NCI-H2029 treated with DMSO at 0.1 percent for 48 hours (cell line): ENCODE measurements at places on chromosomes 1 and 21.

DNA sequence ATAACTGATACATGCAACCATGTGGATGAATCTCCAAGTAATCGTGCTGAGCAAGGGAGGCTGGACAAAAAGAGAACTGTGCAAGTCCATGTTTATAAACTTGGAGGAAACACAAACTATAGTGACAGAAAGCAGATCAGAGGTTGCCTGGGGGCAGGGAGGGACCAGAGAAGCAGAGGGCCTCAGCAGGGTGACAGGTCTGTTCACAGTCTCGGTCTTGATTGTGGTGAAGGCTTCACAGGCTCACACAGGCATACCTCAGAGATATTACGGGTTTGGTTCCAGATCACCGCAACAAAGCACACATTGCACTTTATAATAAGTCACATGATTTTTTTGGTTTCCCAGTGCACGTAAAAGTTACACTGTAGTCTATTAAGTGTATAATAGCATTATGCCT lies 28.5 kb downstream of the ACOT7 start:
- DNase-seq, result no peak

- no peak for DNase-seq
These were observed 10.5 kb downstream of the TBX15 start for GRCh38 chr1:118977600-118977999.

GRCh38 chr1:202571719-202572339 lies 138.4 kb downstream of the SYT2 start:
- DNase-seq, result no peak

DNA sequence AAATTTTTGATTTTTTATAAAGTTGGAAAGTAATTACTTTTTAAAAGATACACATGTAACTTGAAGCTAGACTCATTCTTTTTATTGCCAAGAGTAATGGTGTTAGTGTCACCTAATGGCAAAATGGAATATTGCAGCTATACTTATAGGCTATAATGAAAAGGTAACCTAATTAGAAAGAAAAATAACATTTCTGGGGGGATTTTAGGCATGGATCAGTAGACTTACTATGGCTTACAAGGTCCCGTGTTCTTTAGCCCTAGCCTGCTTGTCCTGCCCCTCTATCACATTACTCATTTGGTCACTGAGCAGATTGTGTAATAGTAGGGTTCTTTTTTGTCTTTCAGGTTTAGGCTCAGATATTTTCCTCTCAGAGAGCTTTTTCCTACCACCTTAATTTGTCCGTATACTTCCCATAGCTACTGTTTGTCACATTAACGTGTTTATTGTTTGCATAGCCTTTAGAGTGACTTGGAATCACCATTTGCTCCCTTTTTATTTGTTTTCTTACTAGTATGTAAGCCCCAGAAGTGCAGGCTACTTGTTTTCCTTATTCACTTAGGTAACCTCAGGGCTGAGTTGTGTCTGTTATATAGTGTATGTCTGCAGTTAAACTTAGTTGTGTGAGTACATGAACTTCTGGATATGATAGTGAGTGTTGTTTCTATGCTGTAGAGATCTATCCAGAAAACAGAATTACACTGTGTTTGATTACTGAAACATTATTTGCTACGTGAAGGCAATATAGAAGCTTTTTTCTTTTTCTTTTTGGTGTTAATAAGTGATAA lies 58.7 kb downstream of the RABGAP1L start:
- no peak for DNase-seq

DNA sequence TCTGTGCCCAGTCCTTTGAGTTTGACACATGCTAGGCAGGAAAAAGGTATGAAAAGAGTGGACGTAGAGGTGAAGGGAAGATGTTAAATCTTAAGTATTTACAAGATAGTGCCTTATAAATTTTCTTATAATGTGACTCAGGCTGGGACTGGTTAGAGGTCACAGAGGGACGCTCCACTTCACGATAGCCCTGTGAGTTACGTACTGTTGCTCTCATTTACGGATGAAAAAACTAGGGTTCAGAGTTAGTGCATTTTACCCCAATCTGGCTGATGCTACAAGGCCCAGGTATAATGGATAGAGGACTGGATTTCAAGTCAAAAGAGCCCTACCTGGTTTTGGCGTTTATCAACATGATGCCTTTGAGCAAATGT lies 1.4 kb upstream of the TUT4 start:
- DNase-seq, result no peak

DNA sequence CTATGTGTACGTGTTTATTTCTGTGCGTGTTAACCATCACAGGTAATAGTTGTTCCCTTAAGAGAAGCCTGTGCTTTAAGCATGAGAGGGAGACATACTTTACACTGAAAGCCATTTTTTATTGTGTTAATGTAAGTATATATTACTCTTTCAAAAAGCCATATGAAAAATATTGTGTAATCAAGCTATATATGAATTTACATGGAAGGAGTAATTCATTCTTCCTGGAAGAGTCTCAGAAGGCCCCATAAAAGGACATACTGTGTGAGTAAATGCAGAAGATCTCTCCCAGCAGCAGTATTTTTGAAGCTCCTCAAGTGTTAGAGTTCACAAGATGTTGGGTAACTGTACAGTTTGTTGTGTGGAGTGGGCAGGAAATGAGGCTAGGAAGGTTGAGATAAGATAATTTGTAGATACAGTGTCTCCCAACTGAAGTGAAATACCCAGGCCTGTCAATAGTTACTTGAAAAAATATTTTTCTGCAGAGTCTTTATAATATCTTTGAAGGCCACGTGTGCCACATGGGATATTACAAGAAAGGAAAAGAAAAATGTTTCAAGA lies 138.3 kb downstream of the PTGER3 start:
- DNase-seq, result no peak

DNA sequence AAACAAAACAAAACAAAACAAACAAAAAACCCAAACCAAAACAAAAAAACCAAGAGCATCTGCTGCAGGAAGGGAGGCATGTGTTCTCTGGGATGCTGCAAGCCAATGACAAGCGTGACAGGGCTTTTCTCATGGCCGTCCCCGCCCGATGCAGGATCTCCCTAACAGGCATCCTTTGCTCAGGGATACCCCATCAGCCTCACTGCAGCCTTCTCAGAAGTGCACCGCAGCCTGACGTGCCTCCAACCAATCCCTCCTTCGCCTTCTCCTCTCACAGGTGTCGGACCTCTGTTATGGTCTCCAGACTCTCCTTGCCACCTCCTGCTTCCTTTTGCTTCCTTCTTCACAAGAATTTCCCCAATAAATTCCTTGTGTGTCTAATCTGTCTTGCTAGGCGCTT lies 147.2 kb downstream of the PCP4 start:
- no peak for DNase-seq

GRCh38 chr1:191886977-191887376 lies 271.3 kb upstream of the RGS18 start:
- no peak for DNase-seq

- DNase-seq, result no peak
These were observed 24.9 kb upstream of the RGS8 start for GRCh38 chr1:182709225-182709764.

DNA sequence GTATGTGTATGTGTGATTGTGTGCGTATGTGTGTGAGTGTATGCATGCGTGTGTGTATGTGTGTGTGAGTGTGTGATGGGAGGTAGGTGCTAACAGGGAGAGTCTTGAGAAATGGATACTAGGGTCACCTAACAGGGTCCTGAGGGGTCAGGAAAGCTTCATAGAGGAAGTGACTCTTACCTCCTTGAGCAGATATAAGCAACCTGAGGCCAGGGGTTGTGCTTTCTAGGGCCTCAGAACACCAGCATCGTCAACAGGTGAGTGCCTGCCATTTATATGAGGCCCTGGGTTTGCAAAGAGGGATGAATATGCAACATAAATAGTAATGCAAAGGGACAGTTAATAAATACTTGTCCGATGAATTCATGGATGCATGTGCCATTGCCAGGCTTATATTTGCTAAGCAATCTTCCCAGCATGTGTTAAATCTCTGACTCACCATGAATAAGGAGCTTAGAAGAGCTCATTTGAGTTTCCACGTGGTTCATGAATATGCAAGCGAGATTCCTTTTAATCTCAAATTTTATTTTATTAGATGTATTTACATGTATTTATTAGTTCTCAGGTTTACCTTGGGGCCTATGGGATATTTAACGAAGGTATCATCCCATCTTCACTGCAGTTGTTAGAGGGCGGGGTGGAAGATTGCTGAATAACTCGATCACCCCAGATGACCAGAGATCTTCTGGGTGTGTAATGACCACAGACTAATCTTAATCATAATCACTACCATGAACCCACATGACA lies 438.3 kb downstream of the CAMTA1 start:
- DNase-seq, result no peak

- no peak for DNase-seq
These were observed 30.1 kb upstream of the ENO1 start for GRCh38 chr1:8908388-8909151.

- no peak for DNase-seq
These were observed 15.3 kb upstream of the CHIT1 start for GRCh38 chr1:203244776-203245175.

GRCh38 chr21:25801217-25802014 lies 66.6 kb downstream of the GABPA start:
- peak; percentile 81 for DNase-seq

GRCh38 chr1:183882335-183883167 lies 77.6 kb downstream of the RGL1 start:
- no peak for DNase-seq

GRCh38 chr1:103198076-103198475 lies 89.8 kb upstream of the COL11A1 start:
- no peak for DNase-seq

DNA sequence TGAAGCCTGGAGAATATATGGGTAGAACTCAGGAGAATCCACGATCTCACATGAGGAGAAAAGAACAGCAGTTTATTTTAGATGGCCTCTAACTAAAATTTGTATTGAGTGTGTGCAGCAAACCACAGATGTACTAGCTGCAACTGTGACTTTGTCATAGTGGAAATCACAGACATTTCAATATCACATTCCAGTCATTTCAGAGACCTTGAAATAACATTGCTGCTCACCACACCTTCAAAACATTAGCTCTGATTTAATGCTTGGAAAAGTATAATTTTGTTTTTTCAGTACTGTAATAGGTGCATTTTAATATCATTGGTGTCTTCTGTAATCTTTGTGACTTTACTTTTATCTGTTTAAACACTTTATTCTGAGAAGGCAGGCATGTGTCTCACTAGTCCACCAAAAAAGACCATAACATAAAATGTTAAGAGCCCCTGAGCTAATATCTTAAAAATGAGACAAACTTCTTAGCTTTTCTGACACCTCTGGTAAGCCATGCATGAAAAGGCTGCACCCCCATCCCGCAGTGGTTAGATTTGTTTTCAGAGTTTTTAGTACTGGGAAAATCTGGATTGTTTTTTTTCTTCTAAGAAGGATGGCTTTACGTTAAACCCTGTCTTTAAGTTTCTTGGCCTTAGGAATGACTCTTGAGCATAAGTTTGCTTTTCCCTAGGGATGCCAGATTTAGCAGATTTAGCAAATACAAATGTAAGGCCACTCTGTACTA lies 30.1 kb downstream of the KCNJ15 start:
- DNase-seq, result no peak

DNA sequence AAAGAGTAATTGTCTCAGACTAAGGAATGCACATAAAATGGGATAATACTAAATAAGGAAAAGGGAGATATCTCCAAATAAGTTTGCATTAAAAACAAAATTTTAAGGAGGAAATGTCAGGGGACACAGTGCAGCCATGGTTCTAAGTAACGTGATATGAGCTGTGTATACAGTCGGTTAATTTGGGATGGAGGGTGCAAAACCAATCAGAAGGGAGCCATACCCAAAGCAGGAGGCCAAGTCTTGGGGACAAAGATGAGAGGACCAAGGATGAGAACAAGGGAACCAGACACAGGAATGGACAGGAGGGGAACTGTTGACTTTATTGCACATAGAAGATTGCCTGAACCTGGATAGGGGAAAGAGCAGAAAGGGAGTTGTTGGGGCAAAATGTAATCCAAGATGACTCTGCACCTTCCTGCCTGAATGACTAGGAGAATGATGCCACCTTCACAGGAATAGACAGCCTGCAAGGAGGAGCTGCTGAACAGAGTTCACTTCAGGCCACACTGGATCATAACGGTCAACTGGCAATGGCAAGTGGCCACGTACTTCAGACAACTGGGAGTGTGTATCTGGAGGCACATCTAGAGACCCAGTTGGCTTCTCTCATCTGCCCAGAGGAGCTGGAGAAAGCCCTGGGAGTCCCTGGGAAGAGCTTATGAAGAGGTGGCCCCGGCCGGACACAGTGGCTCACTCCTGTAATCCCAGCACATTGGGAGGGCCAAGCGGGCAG lies 22.0 kb upstream of the BOLA1 start:
- DNase-seq, result no peak

DNA sequence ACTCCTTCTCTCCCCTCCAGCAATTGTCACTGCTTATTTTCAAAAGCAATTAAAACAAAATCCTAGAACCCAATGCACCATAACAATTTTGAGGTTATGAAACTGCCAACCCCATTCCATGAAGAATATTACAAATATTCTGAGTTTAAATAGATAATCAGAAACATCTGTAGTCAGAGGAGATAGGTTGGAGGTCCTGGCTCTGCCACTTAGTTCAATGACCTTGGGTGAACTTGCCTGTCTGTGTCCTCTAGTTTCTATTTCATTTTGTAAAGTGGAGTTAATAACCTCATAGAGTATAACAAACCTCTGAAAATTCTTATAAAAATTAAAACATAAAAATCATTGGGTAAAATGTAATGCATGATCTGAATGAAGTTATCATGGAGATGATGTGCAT lies 164.6 kb downstream of the KCTD3 start:
- no peak for DNase-seq

GRCh38 chr21:32599526-32599925 lies 12.7 kb downstream of the CFAP298 start:
- no peak for DNase-seq

DNA sequence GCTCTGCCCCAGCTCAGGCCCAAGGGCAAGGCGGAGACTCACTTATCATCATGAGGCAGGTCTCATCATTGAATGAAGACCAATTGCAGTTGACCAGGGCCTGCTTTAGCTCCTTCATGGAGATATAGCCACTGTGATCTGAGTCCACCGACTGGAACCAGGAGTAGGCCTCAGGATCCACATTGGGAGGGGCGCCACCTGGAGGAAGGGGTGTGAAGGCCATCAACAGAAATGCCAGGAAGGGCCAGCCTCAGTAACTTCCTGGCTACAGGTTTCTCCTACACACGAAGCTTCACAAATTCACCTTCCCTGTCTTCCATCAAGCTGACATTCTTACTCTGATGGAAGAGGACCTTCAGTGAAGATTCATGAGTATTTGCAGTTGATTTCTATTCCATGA lies 11.6 kb downstream of the PEF1 start:
- no peak for DNase-seq

GRCh38 chr1:29249951-29250581 lies 13.7 kb downstream of the PTPRU start:
- DNase-seq, result no peak

GRCh38 chr1:197021716-197022115 lies 44.4 kb downstream of the CFHR5 start:
- DNase-seq, result no peak

DNA sequence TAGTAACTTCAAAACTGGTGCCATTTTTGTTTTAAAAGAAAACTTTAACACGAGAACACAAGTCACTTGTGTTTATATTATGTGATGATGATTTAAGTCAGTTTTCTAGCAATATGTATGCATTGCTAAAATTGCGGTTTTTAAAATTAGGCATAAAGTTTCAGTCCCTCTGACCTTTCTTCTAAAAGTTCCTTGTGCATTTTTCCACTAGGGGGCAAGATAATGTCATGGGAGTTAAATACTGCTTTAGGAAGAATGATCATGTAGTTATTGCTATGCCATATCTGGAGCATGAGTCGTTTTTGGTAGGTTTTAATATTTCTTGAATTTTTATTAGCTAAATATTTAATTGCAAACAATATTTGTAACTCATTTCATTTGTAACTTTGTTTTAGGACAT lies 10.7 kb downstream of the CDC7 start:
- peak; percentile 23 for DNase-seq
